ENCODE measurements at places on chromosomes 11 and 22. TPM values are rescaled to one million over a fixed set of nuclear protein-coding genes. Genes with fewer than 3 reads are reported as not detected.

Gene MMP8
- total RNA-seq, result not detected

- no peak for DNase-seq
Observed at GRCh38 chr11:75024764-75025211, 36.1 kb downstream of the NEU3 start.

Gene TENM4
- 1.4 TPM for total RNA-seq

DNA sequence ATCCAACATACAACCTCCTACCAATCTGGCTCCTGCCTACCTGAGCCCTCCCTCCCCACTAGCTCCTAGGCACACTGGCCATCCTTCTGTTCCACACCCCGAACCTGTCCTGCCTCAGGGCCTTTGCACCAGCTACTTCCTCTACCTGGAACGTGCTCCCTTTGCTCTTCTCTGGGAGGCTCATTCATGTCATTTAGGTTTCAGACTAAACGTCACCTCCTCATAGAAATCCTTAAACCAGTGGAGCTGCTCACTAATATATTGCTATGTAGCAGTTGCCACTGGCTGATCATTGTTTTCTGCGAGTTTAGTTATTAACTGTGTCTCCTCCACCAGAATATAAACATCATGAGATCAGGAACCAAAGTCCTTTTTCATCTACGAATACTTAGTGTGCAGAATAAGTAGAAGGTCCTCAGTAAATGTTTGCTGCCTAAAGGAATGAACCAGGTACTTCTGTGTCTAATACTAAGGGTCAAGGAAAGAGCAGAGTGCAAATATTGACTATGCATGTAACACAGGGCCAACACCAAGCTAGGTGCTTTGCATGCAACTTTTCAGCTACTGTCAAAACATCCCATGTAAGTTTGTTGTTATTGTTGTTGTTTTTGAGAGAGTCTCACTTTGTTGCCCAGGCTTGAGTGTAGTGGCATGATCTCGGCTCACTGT, 277.6 kb upstream of the SYN3 start:
- DNase-seq, result no peak

Gene AIFM3
- total RNA-seq, result 3.0 TPM

DNA sequence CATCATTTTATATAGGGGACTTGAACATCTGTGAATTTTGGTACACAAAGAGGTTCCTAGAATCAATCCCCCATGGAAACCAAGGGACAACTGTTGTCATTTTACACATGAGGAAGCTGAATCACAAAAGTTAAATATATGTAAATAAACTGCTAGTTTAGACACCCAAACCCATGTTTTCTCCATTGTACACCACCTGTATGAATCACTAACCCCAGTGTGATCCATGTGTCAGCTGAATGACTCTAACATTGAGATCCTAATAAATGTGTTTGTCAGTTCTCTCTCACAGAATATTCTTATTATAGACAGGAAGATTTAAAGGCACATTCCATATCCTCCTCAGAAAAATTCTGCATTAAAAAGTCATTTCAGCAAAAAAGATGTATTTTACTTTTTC, 83.3 kb downstream of the ATG16L2 start:
- no peak for DNase-seq

Gene MGAT3
- 8.1 TPM for total RNA-seq

Gene EFCAB6
- total RNA-seq, result 0.89 TPM

Gene SOX6
- 27.9 TPM for total RNA-seq

Gene SLC22A9
- total RNA-seq, result not detected

Gene STK33
- 24.8 TPM for total RNA-seq
